ENCODE measurements at places on chromosomes 7 and 10. TPM values are rescaled to one million over a fixed set of nuclear protein-coding genes. Genes with fewer than 3 reads are reported as not detected.

Gene KCNIP2
- 5.7 TPM for total RNA-seq

Gene AGFG2
- total RNA-seq: 5.2 TPM

Gene SLK
- total RNA-seq: 67.0 TPM

Gene RET
- 9.3 TPM for total RNA-seq

Gene CRPPA
- total RNA-seq: 4.1 TPM
